ENCODE measurements at places on chromosomes 11 and 22.

DNA sequence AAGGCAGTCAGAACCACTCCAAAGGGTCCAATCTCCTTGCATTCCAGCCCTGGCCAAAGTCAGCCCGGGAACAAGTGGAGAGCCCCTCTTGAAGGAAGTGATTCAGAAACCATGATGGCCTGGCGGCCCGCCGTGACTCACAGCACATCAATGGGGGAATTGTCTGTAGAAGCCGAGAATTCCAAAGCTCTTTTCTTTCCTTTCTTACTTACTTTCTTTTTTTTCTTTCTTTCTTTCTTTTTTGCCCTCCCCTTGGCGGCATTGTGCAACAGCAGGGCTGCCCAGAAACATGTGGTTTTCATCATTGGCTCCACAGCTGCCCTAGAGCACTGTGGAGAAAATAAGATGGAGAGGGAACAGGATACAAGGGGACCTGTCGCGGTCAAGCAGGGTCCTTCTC is 140.2 kb upstream of the TIMP3 start:
- no peak for DNase-seq

GRCh38 chr22:45399712-45400445 is 13.5 kb downstream of the SMC1B start:
- no peak for DNase-seq

GRCh38 chr22:45069925-45070324 is 60.1 kb upstream of the PHF21B start:
- no peak for DNase-seq

DNA sequence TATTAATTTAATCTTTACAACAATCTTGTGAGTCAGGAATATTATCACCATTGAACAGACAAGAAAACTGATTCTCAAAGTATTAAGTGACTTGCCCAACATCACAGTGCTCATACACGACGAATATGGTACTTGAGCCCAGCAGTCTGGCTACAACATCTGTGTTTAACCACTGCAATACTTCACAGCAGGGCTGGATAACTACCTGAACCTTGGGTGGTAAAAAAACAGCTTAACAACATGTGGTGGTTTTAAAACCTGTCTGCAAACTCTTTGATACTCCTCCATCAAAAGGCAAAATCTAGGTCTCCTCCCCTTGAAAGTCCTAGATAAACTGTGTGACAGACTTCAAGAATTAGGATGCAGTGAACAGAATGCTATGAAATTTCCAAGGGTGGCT is 424.6 kb upstream of the CADM1 start:
- DNase-seq, result peak; percentile 18

- DNase-seq, result peak; percentile 37
Measured at GRCh38 chr11:115054570-115055538, 376.5 kb downstream of the NXPE2 start.

- no peak for DNase-seq
Measured at GRCh38 chr11:43686207-43686606, 5.7 kb downstream of the HSD17B12 start.

DNA sequence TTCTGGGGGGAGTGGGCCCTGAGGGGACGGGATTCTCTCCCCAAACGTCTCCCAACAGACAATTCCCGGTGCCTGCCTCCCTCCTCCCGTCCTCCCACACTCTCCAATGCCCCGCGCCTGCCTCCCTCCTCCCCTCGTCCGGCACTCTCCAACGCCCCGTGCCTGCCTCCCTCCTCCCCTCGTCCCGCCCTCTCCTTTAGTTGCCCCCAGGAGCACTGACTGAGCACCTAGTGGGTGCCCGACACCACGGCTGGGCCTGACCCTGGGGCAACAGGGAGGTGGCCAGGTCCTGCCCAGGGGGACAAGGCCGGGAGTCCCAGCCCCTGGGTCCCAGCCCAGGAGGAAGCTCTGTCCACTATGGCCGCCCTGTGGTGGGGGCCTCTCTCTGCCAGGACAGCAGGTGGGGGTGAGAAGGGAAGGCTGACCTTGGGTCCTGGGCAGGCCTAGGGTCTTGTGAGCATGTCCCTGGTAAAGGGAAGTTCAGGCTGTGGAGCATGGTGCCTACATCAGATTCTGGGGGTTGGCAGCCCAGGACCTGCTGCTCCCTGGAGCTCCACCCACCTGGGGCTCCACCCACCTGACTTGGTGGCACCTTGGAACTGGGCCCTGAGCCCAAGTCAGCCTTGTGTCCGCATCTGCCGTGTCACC is 942.3 kb downstream of the BRD1 start:
- no peak for DNase-seq

DNA sequence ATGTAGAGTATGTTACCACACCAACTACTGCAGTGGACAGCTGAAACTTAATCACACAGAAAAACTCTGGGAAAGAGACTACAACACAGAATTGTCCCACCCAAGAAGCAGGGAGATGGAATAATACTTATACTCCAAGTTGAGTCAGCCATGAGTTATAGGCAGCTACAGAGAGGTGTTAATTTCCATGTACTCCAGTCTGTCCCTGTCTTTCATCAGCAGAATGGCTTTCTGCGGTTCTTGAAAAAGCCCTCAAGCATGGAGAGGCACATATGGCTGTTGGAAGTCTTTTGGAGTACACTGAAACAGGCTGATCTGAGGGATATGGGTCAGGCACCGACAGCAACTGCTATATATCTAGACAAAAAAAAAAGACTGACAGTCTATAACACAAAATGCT is 219.5 kb downstream of the DLG2 start:
- peak; percentile 89 for DNase-seq

DNA sequence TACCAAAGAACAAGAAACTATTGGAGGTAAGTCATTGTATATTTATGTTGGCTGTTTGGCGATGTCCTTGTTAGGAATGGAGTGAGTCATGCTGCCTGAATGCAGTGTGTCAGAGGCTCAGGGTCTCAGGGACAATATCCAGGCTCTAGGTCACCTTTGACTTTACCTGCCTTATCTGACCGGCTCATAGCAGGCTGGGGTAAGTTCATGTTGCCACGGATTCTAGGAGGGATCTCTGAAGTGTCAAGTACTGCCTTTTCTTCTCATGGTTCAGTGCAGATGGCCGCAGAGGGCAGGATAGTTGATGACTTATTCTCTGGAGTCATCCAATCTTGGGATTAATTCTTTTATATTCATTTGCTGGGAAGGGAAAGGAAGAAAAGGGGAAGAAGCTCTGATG is 53.2 kb downstream of the SPON1 start:
- no peak for DNase-seq

DNA sequence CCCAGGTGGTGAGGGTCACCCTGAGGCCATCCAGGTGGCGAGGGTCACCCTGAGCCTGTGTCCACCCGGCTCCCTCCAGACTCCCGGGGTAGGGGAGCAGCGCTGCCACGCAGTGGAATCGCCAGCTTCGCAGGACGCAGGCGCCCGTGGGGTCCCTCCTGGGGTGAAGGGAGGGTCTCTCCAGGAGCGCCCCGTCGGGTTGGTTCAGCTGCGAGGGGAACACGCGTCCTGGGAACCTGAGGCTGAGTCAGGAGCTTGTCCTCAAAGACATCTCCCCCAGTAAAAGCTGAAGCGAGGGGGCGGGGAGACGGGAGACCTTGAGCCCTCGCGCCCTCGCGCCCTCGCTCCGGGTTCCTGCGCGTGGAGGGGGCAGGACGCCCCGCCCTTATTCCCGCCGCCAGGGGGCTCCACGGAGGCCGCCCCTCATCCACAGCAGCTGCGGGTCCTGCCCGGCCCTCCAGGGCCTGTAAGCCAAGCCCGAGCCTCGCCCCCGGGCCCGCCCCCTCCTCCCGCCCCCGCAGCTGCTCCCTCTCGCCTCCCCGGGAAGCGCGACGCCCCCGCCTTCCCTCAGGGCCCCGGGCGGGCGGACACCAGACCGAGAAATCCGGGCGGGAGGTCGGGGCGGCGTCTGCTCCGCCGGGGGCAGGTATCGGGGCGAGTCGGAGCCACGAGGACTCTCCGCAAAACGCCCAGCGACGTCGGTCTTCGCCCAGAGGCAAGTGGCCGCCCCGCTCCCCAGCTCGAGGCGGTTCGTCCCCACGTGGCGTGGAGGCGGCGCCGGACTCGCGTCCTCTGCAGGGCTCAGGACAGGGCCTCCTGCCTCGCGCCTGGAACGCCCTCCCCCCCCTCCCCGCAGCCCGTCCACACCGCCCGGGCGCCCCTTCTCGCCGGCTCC is 22.8 kb downstream of the PIM3 start:
- DNase-seq, result no peak

DNA sequence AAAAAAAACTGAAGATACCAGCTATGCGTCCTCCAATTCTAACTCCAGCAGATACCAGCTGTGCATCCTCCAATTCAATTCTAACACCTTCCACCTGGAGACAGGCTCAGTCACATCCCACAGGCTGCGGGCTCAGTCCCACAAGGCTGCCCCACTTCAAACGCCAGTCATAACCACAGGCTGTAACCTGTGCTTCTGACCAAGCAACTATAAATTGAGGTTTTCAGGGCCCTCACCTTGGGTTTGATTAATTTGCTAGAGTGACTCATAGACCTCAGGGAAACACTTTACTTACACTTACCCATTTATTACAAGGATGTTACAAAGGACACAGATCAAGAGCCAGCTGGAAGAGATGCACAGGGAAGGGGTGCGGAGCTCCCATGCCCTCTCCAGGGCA is 32.4 kb upstream of the MSANTD2 start:
- no peak for DNase-seq

DNA sequence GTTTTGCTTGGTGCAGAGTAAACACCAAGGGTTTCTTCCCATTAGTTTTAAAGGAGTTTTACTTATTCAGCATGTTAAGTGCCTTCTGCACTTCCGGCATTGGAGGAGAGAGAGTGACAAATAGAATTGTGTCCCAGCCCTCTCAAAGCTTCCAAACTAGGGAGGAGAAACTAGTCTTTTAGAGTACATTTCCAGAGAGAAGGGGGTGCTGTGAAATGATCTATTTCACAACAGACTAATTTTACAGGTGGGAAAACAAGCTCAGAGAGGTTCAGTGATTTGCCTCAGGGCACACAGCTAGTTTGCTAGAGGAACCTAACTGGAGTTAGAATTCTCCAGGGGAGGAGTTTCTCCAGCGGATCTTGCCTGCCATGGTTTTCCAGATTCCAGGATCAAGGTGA is 12.6 kb downstream of the MPST start:
- no peak for DNase-seq

GRCh38 chr22:49774499-49775151 is 53.0 kb downstream of the BRD1 start:
- no peak for DNase-seq

- DNase-seq, result no peak
Measured at GRCh38 chr11:93700830-93701229, 39.3 kb downstream of the CEP295 start.

DNA sequence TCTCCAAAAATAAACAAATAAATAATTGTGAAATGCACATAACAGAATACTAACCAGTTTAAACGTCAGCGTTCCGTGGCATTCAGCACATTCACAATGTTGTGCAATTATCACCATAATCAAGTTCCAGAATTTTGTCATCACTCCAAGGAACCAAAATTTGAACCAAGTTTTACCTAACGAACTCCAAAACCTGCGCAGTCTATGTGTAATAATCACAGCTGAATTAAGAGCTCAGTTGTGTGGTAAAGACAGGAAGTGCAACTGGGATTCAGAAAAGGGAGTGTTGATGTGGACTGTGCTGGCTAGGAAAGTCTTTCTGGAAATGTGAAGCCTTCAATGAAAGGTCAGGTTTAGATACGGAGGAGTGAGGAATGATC is 5.4 kb upstream of the MCAM start:
- no peak for DNase-seq

DNA sequence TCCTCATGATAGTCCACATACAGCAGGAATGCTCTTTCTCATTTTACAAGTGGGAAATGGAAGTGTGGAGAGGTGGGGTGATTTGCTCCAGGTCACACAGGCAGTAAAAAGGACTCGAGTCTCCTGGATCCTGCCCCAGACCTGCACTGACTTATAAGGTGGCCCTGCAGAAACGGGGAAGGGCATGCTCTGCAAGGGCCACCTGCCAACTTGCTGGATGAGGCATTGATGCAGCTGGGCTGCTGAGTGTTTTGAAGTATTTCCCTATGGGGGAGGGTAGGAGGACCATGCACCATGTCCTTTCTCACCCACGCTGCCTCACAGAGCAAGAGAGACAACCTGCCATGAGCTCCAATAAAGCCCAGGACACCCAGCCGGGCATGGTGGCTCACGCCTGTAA is 36.9 kb downstream of the OR6Q1 start:
- no peak for DNase-seq

DNA sequence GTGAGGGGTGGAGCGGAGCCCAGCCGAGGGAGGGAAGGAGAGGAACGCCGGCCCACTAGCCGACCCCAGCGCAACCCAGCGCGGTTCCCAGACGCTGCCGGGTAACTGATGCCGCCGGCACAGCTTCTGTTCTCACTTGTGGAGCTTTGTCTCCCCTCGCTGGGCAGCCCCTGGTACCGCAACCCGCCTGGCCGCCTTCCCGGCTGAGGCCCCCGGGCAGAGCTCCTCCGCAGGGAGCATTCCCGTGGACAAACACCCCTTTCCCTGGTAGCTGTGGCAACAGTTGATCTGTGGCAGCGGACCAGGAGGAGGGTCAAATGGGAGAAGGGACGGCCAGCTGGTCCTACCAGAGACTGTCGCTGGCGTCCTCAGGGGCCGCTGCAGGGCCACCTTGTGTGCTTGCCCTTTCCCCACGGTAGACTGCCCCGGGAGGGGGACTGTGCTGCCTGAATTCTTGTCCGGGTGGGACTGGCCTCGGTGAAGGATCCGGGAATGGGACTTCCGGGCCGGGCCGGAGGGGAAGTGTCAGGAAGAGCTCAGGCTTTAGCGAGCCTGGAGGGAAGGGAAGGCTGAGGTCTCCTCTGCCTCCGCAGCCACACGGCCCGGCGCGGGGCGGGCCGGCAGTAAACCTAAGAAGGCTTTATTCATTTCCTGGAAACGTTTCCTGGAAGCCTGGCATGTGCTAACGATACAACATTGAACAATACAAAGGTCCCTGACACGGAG is 468.0 kb downstream of the OPCML start:
- DNase-seq, result peak; percentile 91

GRCh38 chr11:134741453-134742223 is 329.6 kb upstream of the B3GAT1 start:
- no peak for DNase-seq

GRCh38 chr11:12704049-12704448 is 29.8 kb downstream of the TEAD1 start:
- no peak for DNase-seq

DNA sequence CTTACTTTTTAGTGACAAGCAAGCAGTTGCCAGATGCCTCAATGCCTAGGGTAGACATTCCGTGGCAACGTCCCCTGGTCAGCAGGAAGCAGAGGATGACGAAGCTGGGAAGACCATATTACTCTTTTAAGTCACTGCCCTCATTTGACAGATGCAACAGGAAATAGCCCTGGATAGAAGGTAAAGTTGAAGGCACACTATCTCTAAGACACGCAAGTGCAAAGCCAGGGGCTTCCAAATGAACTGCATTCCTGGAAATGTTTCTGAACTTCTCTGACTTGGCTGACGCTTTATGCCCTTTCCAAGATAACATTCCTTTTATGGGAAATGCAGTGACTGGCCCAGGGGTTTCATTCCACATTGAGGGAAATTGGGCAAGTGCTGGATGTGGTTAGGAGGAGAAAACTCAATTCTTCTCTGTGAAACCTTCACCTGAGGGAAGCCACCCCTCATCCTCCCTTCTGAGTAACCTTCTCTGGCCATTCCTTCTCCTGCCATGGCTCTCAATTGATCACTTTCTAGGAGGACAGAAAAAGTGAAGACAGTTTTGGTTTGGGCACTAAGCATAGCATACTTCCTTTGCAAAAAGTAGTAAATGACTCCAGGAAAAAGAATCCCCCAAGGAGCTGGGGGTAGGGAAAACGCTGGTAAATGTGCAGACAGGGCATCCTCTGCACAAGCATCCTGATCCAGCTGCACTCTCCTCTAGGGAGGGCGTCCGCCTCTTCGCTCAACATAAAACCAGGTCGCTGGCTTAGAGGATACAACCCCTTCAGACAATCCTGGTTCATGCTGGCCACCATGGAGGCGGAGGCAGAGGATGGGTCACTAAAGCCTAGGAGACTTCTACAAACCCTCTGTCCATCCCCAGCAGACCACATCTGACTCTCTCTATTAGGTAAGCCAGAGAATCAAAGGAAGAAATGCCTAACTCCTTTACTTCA is 14.5 kb downstream of the PCSK7 start:
- no peak for DNase-seq
